ENCODE measurements at places on chromosomes 4 and X.

- DNase-seq: no peak
Measured at GRCh38 chr4:153438916-153439756, 27.0 kb upstream of the TMEM131L start.

DNA sequence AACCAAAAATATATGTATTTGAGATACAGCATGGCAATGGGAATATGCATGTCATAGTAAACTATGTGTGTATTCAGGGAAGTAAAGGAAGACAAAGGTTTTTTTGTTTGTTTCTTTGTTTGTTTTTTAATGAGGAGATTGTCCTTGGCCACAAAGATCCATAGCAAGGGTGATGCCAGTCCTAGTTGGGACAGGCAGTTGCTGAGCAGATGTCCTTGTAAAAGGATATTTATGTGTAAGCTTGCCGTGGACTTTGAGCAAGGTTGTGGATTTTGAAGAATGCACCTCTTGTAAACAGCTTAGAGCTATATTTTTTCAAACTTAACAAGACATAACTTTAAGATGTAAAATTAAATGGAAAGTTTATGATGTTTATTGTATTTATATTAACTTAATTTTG, 69.9 kb upstream of the GABRE start:
- DNase-seq: no peak

DNA sequence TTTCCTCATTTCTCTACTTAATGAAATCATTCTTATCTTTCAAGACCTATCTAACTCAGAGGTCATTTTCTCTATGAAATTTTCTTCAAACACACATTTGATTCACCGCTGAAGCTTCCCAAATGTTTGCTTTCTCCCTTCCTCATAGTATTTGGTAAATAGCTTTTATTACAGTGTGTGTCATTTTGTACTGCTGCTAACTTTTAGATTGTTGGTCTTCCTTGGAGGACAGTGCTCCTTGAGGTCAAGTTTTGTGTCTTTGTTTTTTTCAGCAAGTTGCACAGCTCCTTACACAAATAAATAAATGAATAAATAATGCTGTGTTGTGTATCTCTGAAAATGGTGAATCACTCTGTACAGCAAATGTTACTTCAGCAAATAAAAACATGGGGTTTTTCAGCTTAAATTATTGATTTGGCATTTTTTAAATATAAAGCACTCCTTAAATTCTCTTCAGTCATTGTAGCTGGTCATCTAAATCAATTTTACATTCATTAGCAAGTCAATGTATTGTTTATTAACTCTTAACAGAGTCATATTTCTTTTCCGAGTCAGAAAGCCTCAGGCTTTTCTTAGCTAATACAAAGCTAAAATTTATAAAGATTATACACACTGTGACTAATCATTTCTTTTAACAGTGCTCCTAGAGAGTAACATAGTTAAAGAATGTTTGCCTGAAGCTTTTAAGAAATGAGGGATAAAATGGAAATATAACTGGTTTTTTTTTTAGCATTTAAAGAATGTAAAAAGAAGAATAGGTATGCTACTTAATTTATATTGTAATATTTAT, 30.1 kb upstream of the MAD2L1 start:
- no peak for DNase-seq

DNA sequence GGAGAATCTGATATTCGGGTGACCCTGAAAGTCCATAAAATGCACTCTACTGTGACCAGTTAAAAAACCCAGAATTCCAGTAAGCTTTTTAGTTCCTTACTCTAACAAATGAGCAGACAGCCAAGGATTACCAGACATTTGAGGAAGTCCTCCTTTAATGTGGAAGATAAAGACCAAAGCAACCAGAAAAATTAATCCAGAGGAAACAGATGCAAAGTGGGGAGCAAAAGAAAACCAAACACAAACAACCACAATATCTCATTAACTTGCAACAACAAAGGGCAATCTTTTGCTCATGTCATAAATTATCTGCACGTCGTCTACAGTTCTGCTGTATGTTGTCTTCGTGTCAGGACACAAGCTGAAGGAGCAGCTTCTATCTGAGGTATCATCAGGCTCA, 164.4 kb downstream of the PJA1 start:
- DNase-seq: no peak

DNA sequence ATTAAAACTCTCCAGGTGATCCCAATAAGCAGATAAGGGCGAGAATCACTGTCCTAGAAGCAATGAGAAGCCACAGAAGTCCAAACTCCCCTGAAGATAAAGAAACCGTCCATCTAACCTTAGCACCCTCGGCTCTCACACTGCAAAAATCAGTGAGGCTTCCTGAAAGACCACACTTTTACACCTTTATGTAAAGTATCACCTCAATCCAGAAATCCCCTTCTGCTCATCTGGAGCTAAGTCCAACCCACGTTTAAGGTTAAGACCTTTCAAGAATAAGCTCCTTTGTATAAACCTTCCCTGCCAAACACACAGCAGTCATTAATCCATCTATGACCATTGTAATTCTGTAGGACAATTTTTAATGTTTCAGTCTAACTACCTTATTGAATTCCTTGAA, 41.7 kb downstream of the LIN54 start:
- no peak for DNase-seq

DNA sequence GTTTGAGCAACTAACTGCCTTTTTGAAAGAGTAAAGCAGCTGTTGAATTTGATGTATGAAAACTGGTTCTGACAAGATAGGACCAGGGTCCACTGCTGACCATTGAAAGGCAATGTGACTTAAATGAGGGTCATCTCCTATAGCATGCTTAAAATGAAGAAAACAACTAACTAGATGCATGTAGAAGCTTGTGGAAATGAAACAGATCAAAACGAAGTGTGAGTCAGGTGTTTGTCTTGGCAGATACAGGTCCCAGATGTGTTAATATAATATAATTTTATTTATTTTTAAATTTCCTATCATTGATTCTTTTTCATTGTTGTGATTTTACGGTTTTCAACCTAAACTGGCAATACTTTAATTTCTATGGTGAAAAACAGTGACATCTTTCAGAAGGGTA, 83.6 kb downstream of the ATOH1 start:
- DNase-seq: no peak

- DNase-seq: no peak
Measured at GRCh38 chrX:17836830-17837229, 24.3 kb downstream of the RAI2 start.

DNA sequence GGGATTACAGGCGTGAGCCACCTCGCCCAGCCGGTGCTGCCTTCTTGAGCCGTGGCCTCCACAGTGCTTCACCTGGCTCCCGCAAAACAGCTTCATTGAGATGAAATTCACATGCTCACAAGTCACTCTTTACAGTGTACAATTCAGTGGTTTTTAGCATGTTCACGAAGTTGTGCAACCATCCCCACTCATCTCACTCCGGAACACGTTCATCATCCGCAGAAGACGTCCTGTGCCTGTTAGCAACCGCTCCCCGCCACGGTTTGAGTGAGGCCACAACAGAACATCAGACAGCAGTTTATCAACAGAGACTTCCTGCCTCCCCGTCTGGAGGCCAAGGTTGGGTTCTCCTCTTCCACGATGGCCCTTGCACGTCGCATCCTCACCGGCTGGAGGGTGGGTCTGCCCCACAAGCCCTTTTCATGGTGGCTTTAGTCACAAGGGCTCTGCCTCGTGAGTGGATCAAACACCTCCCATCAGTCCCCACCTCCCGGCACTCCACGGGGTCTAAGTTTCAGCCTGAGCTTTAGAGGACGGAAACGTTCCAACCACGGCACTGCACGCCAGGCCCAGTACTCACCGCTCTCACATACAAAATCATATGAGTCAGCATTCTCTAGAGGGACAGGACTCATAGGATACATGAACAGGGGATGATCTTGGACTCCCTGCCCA, 29.6 kb upstream of the SPON2 start:
- DNase-seq: peak; percentile 38

- DNase-seq: no peak
Measured at GRCh38 chr4:73417973-73418372, 13.9 kb downstream of the ALB start.

- no peak for DNase-seq
Measured at GRCh38 chr4:35541146-35541887, 703.0 kb downstream of the ARAP2 start.

DNA sequence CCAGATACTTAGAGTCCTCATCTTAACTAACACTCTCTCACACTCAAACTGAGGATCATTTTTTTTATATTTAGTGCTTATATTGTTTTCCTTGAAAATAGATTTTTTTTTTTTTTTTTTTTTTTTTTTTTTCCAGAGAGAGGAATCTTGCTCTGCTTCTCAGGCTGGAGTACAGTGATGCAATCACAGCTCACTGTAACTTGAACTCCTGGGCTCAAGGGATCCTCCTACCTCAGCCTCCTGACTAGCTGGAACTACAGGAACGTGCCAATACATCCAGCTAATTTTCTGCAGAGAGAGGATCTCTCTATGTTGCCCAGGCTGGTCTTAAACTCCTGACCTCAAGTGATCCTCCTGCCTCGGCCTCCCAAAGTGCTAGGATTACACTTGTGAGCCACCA, 650.3 kb upstream of the ATOH1 start:
- DNase-seq: no peak

DNA sequence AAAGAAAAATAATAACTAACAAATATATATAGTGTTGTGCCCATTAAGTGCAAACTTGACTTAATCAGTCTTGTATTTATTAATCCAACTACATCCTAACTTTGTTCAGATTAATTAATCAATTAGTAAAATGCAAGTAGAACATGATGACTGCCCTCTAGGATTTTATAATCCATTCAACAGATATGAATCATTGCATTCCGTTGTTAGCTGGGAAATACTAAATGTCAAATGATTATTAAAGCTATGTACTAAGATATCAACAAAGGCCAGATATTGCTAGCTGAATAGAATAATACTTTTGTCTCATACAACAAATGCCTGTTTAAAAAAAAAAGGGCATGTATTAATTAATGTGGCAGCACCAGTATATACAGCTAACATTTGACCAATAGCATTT, 1366.3 kb downstream of the STIM2 start:
- no peak for DNase-seq

DNA sequence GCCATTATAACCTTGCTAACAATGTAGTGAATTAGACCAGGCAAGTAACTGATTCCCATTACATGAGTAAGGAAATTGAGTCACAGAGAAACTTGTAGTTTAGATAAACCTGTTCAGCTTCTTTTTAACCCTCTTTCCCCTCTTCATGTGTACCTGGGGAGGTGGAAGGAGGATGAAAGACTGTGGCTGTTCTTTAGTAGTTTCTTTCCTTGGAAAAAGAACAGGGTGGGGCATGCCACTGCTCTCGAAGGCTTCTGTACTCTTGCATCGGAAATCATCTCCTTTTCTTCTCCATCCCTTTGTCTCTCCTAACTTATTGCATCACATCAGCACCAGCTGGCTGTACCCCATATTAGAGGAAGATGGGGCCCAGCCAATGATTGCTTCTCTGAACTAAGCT, 171.4 kb downstream of the PPARGC1A start:
- no peak for DNase-seq

GRCh38 chrX:133907606-133908005, 77.8 kb downstream of the GPC3 start:
- no peak for DNase-seq

DNA sequence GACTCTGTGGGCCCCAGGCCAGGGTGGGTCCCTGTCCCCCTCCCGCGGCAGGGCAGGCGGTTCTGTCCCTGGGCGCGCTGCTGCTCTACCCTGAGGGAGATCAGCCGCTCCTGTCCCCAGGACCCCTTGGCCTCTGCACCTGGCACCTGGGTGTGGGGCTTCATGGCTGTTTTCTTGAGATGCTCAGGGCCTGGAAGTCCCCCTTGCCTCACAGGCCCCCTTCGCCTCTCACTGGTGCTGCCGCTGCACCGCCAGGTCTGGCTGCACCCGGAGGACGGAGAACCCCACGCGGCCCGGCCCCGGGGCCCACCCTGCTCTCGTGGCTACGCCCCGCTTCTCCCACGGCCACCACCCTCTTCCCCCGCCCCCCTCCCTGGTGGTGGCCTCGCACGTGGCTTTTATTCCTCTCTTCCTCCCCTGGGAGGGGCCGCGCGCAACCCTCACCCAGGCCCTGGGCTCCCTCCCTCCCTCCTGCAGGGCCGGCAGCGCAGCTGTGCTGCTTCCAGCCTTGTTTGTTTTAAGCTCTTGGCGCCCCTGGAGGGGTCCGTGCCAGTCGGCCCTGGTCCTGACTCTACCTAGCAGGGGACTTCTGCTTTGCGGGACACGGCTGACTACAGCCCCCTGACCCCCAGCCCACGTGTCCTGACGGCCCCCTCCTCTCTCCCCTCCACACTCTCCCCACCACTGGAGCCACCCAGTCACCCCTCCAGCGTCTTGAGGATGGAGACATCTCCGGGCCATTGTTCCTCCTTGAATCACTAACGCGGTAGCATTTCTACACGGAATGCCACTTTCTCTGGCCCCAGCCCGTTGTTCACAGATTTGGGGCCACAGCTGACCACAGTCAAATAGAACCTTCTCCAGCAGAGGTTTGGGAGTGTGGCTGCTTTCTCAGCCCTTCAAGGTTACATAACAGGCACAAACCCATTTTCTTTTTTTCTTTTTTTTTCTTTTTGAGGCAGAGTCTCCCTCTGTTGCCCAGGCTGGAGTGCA, 20.6 kb upstream of the CLDN24 start:
- DNase-seq: no peak

GRCh38 chr4:112253382-112254000, 21.9 kb downstream of the AP1AR start:
- DNase-seq: no peak

DNA sequence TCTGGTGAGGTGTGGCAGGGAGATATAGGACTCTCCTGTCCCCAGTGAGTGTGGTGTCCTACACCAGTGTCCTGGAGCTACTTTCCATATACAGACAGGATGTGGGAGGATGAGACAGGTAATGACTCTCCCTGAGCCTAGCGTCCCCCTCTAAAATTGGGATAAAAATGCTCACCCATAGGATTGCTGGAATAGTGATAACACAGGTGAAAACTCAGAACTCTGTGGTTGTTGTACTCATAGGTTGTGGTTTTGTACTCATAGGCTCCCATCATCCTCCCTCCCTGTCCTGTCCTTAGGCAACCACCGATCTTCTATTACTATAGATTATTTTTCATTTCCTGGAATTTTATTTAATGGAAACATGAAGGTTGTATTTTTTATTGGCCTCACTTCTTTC, 60.7 kb upstream of the NXF3 start:
- DNase-seq: no peak

DNA sequence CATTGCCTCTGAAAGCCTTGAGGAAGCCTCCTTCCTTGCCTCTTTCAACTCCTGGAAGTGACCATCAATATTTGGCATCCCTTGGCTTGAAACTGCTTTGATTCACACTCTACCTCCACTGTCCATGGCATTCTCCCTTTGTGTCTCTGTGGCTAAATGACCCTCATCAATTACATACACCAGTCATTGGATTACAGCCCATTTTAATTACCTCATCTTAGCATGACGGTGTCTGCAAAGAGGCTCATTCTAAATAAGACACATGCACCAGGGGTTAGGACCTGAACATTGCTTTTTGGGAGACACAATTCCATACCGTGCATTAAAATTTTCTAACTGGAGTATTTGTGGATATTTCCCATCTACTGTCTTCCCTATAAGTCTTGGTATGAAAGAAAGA, 60.7 kb upstream of the FAM9A start:
- no peak for DNase-seq

DNA sequence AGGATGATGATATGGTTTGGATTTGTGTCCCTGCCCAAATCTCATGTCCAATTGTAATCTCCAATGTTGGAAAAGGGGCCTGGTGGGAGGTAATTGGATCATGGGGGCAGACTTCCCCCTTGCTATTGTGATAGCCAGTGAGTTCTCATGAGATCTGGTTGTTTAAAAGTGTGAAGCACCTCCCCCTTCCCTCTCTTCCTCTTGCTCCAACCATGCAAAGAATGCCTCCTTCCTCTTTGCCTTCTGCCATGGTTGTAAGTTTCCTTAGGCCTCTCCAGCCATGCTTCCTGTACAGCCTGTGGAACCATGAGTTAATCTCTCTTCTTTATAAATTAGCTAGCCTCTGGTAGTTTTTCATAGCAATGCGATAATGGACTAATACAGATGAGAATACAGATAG, 19.7 kb upstream of the ALG13 start:
- DNase-seq: no peak
